G401 (cell line): ENCODE measurements at places on chromosomes 2 and 18. TPM values are rescaled to one million over a fixed set of nuclear protein-coding genes. Genes with fewer than 3 reads are reported as not detected.

GRCh38 chr2:189213250-189213649, 33.7 kb upstream of the COL5A2 start:
- DNase-seq = no peak

DNA sequence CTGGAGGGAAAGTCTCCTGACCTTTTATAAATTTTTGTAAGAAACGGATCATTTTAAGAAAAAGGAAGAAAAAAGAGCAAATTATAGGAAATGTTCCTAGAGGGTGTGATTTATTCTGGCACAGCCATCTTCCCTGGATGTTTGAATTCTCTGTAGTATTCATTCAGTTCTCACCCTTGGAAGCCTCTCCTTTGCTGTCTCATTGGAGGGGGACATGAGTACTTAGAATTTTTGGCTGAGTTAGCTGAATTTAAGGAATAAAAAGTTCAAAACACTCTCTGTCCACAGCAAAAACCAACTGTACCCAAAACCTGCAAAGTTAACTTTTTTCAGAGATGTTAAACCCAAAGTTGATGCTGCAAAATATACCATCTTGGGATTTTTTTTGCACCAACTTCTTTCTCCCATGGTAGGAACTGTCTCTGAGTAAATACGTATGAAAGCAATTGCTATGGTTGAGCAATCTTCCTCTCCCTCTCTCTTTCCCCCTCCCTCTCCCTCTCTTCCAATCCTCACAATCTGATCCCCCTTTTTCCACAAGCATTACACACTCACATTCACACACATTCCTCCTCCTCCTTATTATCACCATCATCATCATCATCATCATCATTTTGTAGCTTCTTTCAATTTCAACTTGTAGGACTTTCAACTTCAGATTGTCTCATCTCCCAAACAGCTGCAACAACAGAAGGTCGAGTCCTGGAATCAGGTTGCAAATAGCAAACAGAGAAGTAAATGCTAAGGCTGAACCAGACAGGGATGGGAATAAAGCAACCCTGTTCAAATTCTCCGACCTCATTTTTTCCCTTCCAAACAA, 183.7 kb downstream of the GFPT1 start:
- no peak for DNase-seq

DNA sequence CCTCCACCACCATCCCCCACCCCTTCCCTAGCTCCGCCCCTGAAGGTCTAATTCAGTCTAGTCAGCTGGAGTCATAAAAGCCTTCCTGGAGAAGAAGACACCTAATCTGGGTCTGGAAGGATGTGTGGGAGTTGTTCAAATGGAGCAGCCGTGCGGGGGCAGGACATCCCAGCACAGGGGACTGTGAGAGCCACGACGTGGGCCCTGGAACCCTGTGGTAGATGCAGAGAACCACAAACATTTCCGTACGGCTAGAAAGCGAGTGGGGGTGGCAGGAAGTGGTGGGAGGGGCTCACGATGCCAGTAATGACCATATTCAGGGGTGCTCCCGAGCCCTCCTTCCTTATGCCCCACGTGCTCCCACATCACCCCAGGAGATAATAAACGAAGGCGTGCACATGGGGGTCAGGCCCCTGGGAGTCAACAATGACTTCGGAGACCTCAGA, 20.9 kb upstream of the COL6A3 start:
- no peak for DNase-seq

- DNase-seq = no peak
Observed at GRCh38 chr2:212692466-212692865, 153.9 kb upstream of the ERBB4 start.

- no peak for DNase-seq
Observed at GRCh38 chr2:157574165-157574564, 54.5 kb downstream of the ACVR1C start.

- DNase-seq = no peak
Observed at GRCh38 chr2:224038830-224039079, 331 bp downstream of the SERPINE2 start.

DNA sequence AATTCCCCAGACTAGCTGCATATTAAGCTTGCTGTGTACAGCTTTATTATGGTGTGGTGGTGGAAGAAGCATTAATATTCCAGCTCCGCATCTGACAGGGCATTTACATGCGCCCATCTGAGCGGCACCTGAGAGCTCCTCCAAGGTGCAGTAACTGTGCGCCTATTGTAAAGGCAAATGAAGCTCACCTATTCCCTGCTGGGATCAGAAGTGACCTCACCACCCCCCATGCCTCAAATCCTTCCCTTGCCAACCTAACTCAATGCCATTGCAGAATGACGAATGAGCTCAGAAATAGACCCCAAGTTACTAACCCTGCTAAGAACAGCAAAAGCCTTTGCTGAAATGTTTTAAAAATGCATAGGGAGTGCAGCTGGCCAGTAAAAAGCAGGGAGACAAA, 14.3 kb downstream of the BCL11A start:
- no peak for DNase-seq

- DNase-seq = no peak
Observed at GRCh38 chr18:56245866-56246580, 392.4 kb downstream of the TXNL1 start.

GRCh38 chr2:143891879-143892308, 628.0 kb downstream of the ZEB2 start:
- no peak for DNase-seq

- no peak for DNase-seq
Observed at GRCh38 chr2:200810252-200810997, 1.3 kb upstream of the BZW1 start.

DNA sequence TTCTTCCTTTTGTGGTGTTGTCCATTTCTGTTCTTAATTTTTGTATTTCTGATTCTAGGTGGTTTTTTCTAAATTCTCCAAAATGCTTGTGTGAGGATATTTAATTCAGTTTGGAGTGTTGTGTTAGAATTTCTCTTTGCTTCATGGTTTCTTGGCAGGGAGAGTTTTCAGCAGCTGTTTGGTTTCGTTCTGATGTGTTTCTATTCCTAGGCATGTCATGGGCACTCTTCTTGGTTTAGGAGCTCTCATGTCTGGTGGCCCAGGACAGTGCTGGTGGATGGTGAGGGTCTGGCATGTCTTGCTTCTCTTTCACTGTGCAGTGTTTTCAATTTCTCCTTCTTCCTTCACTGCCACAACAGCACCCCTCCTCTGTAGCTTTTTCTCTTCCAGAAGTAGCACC, 52.9 kb downstream of the OSBPL6 start:
- no peak for DNase-seq

GRCh38 chr2:16034151-16034974, 94.0 kb downstream of the MYCN start:
- DNase-seq = no peak

DNA sequence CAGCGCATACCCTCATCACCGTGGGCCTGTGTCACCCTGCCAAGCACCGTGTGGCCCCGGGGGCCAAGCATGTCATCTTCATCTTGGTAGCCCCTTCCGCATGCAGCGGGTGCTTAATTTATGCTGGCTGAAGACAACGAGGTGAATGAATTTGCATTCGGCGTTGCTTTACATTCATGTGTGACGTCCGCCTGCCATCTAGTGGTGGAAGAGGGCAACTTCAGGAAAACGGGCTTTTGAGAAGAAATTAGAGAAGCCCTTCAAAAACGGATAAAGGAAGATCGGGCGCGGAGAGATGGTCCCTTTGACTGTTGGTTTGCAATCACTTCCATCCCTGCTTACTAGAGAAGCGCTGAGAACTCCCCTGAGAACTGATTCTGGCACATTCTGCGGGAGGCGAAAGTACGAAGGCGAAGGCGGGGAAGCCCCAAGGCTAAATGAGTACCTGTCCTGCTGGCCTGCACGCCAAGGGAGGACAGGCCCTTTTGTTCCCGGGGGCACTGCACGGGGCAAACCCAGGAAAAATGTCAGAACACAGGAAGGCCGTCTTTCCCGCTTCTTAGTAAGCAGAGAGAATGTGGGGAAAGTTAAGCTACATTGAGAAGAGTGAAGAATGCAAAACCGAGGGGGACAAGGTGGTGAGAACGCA, 145.9 kb downstream of the ZNF516 start:
- peak; percentile 79 for DNase-seq

- no peak for DNase-seq
Observed at GRCh38 chr2:42878581-42878980, 86.2 kb upstream of the HAAO start.

GRCh38 chr2:18167871-18168270, 289.4 kb downstream of the KCNS3 start:
- no peak for DNase-seq

DNA sequence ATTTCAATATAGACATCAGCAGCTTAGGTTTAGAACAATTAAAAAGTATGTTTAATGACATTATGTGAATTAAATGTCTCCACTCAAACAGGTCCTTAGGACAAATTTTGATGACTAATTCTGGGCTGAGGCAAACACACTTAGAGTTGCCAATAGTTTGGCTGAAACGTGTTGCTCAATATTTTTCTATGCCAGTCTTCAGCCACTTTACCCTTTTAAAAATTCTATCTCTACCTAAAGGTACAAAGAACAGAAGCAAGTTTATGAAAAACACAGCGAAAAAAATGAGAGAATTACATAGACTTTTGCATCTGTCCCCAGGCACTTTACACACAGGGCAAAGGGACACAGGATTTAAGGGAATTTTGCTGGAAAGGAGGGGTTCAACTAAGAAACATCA, 4.5 kb downstream of the IDH1 start:
- no peak for DNase-seq

PFN4 gene
- total RNA-seq = not detected in 2 replicates

FOXI3 gene
- total RNA-seq = not detected in 2 replicates

GCG gene
- not detected in 2 replicates for total RNA-seq

DTNB gene
- 10.4 and 21.2 TPM in 2 replicates for total RNA-seq
